ENCODE measurements at places on chromosomes 1 and 21.
A peak's percentile ranks its signal among the peaks of the same experiment; 100 is the strongest.

DNA sequence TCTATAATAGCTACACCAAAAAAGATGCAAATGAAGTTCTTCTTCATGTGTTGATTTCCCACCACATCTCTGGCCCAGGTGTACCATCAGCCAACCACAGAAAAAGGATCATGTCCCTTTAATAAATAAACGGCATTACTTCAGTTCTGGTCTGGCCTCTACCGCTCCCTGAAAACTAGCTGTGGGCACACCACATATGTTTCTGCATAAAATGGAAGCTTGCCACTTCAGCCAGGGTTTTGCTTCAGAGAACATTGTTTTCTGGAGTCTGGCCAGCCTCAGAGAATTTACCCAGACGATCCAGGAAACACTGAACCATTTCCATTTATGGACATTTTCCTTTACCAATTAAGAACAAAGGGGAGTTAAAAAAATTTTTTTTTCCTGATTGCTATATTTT, 5.8 kb upstream of the LAMC2 start:
- peak; percentile 86 for DNase-seq

- DNase-seq, result no peak
These were observed 247.0 kb downstream of the PTBP2 start for GRCh38 chr1:96968541-96968940.

DNA sequence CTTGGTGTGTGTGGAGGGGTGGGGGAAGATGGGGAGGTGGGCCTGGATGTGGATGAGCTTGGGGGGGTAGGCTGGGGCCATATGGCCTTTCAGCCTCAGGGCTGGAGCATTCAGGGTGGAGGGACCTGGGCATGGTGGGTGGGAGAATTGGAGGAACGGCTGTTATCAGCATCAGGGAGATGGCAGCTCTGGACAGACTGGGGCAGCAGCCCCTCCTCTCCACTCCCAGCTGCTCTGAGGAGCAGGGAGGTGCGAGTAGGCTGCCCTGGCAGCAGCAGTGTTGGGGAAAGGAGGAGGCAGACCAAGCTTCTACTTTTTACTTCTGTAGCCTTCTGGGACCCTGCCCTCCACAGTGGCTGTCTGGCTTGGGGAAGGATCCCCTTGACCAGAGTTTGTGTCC, 10.2 kb downstream of the PPFIA4 start:
- DNase-seq, result no peak

GRCh38 chr1:40078512-40079333, 18.3 kb downstream of the PPT1 start:
- DNase-seq, result peak; percentile 65

- no peak for DNase-seq
These were observed 7.7 kb downstream of the SELENON start for GRCh38 chr1:25807480-25808390.

- DNase-seq, result no peak
These were observed 35.9 kb downstream of the PARP1 start for GRCh38 chr1:226371866-226372490.

GRCh38 chr1:234206651-234207284, 166.5 kb upstream of the COA6 start:
- DNase-seq, result peak; percentile 67

GRCh38 chr1:187433598-187433997, 604.8 kb downstream of the PLA2G4A start:
- no peak for DNase-seq

- no peak for DNase-seq
These were observed 32.0 kb upstream of the EPHA8 start for GRCh38 chr1:22531251-22531650.

GRCh38 chr1:185315445-185316071, 1.5 kb downstream of the IVNS1ABP start:
- DNase-seq, result no peak

- DNase-seq, result no peak
These were observed 43.1 kb downstream of the SKI start for GRCh38 chr1:2271211-2271721.

DNA sequence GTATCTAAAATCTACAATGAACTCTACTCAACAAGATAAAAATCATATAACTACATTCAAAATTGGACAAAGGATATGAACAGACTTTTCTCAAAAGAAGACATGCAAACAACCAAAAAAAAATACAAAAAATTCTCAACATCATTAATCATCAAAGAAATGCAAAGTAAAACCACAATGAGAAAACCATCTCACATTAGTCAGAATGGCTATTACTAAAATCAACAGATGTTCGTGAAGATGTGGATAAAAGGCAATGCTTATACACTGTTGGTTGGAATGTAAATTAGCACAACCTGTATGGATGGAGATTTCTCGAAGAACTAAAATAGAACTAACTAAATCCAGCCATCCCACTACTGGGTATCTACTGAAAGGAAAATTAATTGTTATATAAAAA, 1080.8 kb downstream of the AMY1C start:
- no peak for DNase-seq

DNA sequence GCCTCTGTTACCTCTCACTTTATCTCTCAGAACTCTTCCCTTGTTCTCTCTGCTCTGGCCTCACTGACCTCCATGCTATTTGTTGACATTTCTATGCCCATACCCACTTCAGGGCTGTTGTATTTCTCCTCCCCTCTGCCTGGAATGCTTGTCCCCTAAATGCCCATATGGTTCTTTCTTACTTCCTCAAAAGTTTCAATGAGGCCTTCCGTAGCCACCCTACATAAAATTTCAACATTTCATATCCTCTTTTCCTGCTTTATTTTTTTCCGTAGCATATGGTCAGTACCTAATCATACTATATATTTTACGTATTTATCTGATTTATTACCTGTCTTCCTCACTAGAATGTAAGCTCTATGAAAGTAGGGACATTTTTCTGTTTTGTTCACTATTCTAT, 47.1 kb upstream of the ZYG11A start:
- no peak for DNase-seq

- DNase-seq, result no peak
These were observed 319.7 kb downstream of the MATN1 start for GRCh38 chr1:30403726-30404125.

- no peak for DNase-seq
These were observed 10.5 kb upstream of the C1orf21 start for GRCh38 chr1:184376369-184376768.

DNA sequence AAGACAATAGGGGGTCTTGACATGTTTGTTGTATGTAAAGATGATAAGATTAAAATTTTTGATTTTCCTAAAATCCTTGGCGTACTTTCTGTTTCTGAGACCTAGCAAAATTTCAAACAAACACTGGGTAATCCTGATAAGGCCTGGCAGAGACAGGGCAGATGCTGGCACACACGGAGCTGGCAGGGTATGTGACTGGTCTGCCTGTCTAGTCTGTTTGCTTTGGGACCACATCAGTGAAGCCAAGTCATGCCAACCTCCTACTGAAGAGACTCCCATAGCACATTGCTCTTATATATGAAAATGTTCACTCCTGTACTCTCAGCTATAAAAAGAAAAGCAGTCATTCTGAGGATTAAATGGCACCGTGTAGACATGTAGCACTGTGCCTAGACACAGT, 14.1 kb downstream of the TOR3A start:
- DNase-seq, result no peak

Data from AG08395 (cell line).